ENCODE measurements at places on chromosomes 3 and 15. TPM values are rescaled to one million over a fixed set of nuclear protein-coding genes. Genes with fewer than 3 reads are reported as not detected.

- DNase-seq: no peak
Measured at GRCh38 chr3:79685108-79685507, 82.7 kb downstream of the ROBO1 start.

PPIB gene
- total RNA-seq: 256 TPM

GOLGA8H gene
- total RNA-seq: not detected

- no peak for DNase-seq
Measured at GRCh38 chr15:99671926-99672635, 61.2 kb downstream of the LYSMD4 start.

DNA sequence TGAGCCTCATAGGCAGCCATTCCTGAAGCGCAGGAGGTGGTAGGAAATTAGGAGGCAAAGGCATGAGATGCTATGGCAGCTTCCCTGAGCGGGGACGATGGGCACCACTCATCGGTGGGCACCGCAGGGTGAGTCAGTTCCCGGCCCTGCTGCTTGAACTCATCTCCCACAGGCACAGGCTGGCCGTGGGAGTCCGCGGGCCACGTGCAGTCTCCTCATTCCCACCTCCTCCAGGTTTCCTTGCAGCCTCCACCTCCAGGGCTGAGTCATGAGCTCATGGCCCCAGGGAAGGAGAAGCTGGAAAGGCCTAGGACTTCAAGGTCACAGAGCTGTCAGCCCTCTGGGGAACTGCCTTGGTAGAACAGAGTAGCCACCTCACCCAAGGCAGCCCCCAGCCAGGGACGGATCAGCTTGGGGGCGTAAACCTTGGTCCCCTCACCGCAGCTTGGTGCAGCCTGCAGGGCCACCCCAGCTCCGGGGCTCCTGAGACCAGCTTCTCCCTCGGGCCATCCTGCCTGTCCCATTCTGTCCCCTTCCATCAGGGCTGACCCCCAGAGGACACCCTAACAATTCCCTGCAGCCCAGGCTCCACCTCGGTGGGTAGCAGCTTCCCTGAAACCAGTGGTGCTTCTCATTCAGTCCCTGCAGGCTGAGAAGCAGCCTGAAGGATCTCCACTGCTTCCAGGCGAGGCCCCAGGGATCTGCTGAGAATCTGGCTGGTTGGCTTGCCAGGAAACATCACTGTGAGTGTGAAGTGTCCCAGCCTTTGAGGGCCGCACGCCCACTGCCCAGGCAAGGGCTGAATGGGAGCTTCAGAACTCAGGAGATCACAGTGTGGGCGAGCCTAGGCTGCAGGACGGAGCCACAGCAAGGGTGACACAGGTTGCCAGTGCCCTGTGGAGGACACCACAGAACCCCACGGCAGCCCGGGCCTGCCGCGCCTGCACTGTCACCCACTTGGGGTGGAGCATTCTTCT, 150.7 kb upstream of the MEF2A start:
- DNase-seq: no peak

- no peak for DNase-seq
Measured at GRCh38 chr3:128554100-128554464, 61.1 kb upstream of the GATA2 start.

- no peak for DNase-seq
Measured at GRCh38 chr3:72355168-72355567, 493.1 kb downstream of the SHQ1 start.

DNA sequence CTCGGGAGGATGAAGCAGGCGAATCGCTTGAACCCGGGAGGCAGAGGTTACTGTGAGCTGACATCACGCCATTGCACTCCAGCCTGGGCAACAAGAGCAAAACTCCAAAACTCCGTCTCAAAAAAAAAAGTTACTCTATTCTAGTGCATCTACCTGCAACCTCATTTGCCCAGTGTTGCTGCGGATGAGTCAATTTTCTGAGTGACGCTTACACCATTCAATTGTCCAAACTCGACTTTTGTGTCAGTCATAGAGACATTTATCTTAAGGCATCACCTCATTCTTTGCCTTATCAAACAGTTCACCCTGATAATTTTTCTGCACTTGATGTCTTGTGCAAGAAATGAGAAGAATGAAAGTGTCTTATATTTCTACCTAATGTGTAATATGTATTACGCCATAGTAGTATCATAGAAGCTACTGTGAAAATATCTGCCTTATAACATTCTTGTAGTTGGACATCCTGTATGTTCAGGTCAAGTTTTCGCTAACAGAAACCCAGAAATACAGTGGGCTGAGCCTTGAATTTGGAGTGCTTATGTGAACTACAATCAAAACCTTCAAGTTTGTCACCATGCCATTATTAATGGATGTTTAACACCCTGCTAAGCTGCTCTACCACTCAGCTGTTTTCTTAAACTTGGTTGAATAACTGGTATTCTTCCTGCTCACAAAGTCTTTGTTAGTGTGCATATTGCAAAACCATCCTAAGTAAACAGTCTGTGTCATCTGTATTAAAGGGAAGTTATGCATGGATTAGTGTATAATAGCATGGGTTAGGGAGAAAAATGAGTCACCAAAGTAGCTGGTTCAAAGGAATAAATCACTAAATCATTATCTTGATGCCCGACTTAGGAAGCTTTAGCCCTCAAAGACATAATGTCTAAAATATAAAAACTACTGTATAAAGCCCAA, 531.0 kb upstream of the NR2F2 start:
- no peak for DNase-seq

CLRN1 gene
- not detected for total RNA-seq

DNA sequence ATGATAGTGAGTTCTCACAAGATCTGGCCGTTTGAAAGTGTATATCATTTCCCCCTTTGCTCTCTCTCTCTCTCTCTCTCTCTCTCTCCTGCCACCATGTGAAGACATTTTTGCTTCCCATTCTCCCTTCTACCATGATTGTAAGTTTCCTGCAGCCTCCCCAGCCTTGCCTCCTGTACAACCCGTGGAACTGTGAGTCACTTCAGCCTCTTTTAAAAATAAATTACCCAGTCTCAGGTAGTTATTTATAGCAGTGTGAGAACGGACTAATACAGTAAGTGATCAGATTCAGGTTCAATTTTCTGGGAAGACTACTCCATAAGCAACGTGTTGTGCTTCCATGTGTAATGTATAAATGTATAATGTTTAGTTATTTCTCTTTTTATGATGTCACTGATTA, 29.2 kb downstream of the CADPS start:
- no peak for DNase-seq

- no peak for DNase-seq
Measured at GRCh38 chr3:12301513-12301912, 12.6 kb downstream of the PPARG start.

NECTIN3 gene
- total RNA-seq: 13.2 TPM

DNA sequence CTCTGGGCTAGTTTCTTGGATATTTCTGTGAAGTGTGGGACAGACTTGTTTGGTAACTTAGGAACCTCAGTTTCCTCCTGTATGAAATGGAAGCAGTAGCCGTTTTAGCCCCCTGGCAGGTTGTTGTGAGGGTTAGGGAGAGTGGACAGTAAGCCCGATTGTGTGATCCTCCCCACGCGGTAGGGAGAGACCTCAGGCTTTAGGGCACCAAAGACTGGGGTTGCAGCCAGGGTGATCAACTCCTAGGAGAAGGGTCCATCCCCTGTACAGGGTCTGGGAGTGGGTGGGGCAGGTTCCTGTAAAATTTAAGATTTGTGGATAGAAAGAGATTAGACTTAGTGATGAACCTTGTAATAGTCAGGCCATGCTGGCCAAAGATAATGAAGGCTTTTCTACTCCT, 120.5 kb downstream of the SMAD6 start:
- DNase-seq: no peak

DNA sequence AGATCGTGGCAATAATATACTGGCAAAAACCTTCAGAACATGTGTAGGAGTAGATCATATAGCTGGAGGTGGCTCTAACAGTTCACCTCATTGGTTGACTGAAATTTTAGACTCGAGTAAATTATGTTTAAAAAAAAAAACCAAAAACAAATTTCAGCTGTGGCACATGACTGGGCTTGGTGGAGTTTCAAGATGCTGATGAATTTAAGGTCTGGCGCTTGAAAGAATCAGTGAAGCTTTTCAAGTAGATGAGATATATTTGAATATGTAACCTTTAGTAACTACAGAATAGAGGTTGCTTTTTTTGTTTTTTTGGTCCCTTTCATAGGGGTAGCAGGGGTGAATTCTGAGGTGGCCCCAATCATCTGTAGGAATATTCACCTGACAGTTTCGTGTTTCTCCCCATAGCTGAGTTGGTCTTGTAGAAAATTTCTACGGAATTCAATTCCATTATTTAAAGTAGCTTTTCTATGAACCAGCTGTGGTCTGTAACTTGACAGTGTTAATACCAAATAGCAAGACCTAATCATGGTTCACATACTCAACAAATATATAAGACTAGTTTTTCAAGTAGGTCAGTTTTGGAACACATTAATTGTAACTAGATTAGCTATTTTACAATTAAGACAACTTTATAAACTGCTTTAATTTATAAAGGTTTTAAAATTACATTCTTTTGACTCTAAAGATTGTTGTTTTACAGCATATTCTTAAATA, 65.6 kb downstream of the MAP4 start:
- no peak for DNase-seq
